D721Med (cell line): ENCODE measurements at places on chromosomes 1 and 21.

- DNase-seq: no peak
Observed at GRCh38 chr1:109687641-109688499, at the start of gene GSTM1. GSTM1 (plus strand) TSS chr1:109687817; CDS start chr1:109687874, 57 bp downstream.

GRCh38 chr1:67381154-67381553 is 49.0 kb downstream of the SERBP1 start:
- no peak for DNase-seq

DNA sequence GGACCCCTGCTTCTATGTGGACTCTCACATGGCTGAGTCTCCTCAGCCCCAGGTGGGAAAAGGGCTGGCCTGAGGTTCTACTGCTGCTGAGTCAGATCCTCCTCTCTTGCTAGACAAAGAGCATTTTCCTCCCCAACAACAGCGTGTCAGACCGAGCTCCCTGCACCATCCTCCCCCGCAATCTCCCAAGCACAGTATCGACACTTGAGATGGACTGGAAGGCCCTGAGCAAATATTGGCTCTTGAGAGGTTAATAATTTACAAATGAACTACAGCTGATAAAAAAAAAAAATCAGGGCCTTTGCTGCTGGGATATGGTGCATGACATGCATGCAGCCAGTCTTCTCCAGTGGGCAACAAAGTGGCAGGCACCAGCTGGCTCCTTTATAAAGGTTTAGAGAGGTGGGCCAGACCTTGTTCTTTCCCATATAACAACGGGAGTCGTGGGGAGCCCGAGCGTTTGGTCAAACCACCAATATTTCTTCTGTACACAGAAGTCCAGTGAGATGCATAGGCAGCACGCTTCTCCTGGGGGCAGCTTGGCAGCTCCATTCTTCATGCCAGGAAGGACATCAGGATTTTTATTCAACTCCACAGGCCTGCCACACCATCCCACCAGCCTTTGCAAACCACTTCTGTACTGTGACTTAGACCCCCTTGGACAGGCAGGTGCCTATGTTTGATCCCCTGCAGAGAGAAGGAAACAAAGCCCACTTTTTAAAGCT is 55.4 kb upstream of the CAMK1G start:
- DNase-seq: no peak

GRCh38 chr1:215872658-215873057 is 305.6 kb downstream of the KCTD3 start:
- DNase-seq: no peak

GRCh38 chr1:37146071-37146470 is 111.8 kb upstream of the GRIK3 start:
- DNase-seq: no peak

- no peak for DNase-seq
Observed at GRCh38 chr1:110425612-110426152, 18.2 kb upstream of the LAMTOR5 start.

DNA sequence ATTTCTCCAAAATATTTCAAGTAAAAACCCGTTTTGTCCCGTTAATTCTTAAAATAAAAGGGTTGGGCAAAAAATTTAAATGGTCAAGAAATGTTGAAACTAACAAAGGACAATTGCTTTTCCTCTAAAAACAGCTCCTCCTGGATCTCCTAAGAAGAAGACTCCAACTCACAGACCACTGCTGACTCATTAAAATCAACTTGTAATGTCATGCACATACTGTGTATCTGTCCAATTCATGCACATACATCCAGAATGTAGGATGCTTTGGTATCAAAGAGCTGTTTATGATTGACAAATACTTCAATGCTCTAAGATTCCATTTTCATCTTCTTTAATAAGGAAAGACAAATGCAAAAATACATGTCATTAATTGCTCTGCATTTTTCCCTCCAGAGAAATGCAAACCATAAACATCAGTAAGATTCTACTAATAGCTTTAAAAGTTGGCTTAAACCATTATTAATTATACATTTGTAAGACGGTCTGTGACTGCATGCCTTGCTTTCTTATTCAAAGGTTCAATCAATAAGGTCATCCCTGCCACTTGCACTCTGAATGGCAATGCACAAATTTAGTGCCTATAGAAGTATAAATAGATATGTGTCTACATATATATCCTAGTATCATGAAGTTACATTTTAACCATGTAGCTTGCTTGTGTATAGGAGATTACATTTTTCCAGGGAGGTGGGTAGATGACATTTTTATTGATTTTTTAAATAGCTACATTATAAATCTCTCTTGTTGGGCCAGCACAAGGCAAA is 44.7 kb downstream of the PTGER3 start:
- no peak for DNase-seq

- DNase-seq: no peak
Observed at GRCh38 chr1:43445606-43446387, 7.9 kb downstream of the HYI start.

DNA sequence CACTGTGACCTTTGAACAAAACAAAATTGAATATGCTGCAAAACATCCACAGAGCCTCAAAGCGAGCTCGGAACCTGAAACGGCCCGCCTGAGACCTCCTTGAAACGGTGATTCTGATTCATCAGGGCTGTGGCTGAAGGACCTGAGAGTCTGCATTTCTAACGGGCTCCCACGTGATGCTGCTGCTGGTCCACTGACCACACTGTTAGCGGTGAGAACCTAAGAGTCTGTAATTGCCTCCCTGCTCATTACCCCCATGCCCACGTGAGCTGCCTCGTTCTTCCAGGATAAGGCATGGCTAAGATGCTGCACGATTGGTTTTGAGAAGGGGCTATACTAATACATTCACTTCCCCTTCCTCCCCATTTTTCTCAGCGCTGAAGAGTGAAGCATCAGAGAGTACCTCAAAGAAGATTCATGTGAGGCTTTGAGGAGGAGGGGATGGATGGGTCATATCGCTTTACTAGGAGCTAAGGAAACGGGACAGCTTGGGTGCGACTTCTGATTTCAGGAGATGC is 9.7 kb downstream of the TLR5 start:
- DNase-seq: no peak

- no peak for DNase-seq
Observed at GRCh38 chr1:50420689-50421365, 2.4 kb downstream of the DMRTA2 start.

GRCh38 chr1:19113697-19114092 is 96.4 kb downstream of the UBR4 start:
- no peak for DNase-seq

- DNase-seq: no peak
Observed at GRCh38 chr1:204092632-204093420, 19.9 kb downstream of the SOX13 start.
